ENCODE measurements at places on chromosomes 3 and 15.

- no peak for DNase-seq
Measured at GRCh38 chr3:10926811-10927521, 65.6 kb upstream of the SLC6A1 start.

DNA sequence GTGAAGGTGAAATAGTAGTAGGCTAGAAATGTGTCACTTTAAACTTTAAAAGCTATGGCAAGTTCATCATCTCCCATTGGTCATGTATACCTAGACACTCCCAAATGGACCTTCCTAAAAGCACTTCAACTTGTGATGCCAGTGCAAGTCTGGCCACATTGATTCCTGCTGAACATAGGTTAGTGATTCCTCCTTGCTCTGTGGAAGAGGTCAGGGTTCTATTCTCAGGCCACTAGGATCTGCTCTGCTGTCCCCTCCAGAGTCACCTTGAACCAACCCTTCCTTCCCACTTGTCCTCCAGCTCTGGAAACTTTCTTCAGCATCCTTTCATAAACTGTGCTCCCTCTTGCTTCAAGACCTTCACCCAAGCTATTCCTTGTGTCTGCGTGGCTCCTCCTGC lies 301.7 kb downstream of the RPLP1 start:
- no peak for DNase-seq

- no peak for DNase-seq
Measured at GRCh38 chr3:197249542-197249941, 48.9 kb downstream of the DLG1 start.

GRCh38 chr15:52200831-52201365 lies 9.7 kb upstream of the GNB5 start:
- no peak for DNase-seq

- DNase-seq: no peak
Measured at GRCh38 chr15:101810876-101811275, 1.1 kb upstream of the OR4F15 start.

- no peak for DNase-seq
Measured at GRCh38 chr15:80217327-80217900, 34.6 kb downstream of the CTXND1 start.

GRCh38 chr3:123026565-123027291 lies 835 bp downstream of the SEMA5B start:
- no peak for DNase-seq

- no peak for DNase-seq
Measured at GRCh38 chr3:42982645-42983412, 3.7 kb downstream of the GASK1A start.

DNA sequence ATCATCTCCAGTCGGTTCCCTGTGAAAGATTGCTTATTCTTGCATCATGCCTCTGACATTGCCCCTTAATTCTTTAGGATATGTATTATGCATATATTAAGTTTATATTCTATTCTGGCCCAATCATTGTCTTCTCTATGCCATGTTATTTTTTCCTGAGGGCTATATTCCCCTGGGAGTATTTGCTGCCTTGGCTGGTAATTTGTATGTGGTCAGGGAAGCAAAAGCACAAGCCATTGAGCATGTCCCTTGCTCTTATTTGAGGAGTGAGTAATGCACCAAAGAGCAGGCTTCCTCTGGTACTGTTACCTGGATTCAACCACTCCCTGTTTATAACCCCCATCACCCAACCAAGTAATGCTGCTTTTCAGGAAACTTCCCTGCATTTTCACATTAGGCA lies 36.3 kb downstream of the STAC start:
- DNase-seq: no peak

GRCh38 chr3:127196466-127197299 lies 3.8 kb downstream of the PRR23E start:
- DNase-seq: no peak

GRCh38 chr3:46163556-46164041 lies 44.5 kb downstream of the CCR1 start:
- no peak for DNase-seq

DNA sequence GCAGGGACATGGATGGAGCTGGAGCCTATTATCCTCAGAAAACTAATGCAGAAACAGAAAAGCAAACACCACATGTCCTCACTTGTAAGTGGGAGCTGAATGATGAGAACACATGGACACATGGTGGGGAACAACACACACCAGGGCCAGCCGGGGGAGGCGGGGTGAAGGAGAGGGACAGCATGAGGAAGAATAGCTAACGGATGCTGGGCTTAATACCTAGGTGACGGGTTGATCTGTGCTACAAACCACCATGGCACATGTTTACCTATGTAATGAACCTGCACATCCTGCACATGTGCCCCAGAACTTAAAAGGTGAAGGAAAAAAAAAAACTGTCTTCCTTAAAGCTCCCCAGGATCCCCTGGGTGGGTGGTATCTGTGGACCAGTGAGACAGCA lies 87.1 kb downstream of the ADAMTS17 start:
- DNase-seq: no peak

DNA sequence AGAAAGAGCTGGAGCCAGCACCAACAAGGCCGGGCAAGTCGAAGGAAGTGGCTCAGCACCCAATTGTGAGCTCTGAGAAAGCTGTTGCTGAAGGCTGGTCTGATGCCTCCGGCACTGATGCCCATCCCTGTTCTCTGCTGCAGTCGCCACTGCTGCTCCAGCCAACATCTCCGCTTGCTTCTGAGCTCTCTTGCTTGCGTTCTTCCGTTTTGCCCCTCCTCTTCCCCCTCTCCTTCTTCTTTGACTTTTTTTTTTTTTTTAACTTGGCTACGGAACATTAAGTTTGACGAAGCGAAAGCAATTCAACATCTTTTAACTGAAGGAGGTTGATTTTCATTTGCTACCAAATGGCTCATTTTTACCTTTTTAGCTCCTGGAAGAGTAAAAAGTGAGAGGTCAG lies 442.9 kb downstream of the MCTP2 start:
- DNase-seq: no peak

- no peak for DNase-seq
Measured at GRCh38 chr3:45003859-45004258, 22.2 kb upstream of the CLEC3B start.

DNA sequence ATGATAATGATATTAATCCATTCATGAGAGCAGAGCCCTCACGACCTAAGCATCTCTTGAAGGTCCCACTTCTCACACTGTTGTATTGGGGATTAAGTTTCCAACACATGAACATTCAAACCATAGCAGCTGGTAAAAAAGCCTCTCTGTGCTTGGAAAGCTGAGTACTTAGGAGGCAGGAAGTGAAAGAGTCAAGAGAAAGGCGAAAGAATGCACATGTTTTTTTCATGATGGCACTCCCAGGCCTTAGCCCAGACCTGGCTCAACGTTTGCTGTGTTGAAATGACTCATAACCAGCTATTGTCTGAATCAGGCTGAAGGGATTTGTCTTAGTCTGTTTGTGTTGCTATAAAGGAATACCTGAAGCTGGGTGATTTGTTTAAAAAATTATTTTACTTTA lies 84.4 kb upstream of the RGMA start:
- no peak for DNase-seq

- no peak for DNase-seq
Measured at GRCh38 chr3:13892304-13892703, 12.4 kb upstream of the WNT7A start.

GRCh38 chr3:132343018-132343612 lies 25.9 kb downstream of the ACP3 start:
- DNase-seq: peak; percentile 11

DNA sequence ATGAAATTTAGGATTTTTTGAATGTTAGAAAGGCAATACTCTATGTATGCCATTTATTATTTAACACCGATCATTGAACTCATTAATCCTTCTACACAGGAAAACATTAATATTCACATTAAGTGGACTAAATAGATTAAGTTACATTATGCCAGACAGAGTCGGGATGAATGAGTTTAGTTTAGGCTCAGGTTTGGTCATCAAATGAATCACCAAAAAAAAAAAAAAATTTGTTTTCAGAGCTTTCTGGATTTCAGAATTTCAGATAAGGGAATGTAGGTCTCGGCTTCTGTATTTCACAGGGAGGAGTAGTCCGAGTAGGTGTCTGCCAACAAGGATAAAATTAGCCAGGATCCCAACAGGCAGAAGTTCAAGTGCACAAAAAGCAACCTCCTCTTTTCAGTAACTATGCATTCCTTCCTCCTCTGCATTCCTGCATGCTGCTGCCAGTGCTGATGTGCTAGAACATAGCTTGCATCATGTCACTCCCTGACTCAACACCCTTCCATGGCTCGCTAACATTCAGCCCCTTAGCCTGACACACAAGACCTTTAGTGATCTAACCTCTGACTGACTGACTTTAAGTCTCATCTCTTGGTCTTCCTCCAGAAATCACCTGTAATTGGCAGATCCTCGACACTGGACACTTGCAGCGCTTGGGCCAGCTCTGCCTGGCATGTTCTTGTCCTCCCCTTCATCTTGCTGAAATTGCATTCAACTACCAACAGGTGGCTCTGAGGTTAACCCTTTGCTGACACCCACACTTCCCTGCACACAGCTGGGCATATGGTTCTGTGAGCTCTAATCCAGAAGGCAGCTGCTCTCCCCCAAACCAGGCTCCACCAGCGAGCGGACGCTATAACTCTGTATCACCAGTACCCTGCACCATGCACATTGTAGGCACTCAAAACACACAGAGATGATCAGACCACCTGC lies 145.4 kb upstream of the PROK2 start:
- no peak for DNase-seq

DNA sequence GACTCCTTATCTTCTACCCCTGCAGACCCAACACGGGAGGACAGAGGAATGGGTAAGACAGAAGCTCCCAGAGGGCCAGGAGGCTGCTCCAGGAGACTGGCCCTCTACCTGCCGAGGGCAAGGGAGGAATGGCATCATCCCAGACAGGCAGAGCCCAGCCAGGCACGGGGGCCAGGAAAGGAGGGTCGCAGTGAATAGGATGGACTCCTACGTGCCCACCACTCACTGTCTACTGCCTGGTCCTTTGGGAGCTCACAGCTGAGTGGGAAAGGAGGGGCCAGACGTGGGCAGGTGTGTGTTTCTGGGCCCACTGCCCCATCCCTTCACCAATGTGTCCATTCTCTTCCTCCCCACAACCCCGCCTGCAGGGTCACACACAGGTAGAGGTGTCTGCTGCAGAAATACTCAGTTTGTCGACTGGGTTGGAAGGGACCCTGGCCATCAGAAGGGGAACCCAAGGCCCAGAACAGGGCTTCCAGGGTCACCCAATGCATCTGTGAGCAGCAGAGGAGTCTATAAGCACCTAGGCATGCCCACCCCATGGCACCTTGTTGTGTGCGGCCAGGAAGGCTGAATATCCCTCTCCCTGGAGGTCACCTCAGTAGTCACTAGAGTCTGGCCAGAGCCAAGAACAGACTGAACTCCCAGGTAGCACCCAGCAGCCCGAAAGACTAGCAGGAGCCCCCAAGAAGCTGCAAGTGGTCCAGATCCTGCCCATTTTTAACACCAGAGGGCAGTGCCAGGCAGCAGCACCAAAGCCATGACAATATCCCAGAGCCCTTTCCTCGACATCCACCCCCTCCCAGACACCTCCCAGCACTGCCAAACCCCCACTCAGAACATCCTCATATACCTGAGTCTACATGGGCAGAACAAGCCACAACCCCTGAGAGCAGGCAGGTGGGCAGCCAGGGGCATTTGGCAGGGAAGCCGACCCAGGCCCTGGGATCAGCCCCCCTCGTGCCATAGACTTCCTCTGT lies 24.0 kb downstream of the TKT start:
- DNase-seq: no peak

- peak; percentile 15 for DNase-seq
Measured at GRCh38 chr3:159828542-159828943, 160.1 kb upstream of the IL12A start.

GRCh38 chr3:96622878-96623277 lies 191.5 kb upstream of the EPHA6 start:
- no peak for DNase-seq

DNA sequence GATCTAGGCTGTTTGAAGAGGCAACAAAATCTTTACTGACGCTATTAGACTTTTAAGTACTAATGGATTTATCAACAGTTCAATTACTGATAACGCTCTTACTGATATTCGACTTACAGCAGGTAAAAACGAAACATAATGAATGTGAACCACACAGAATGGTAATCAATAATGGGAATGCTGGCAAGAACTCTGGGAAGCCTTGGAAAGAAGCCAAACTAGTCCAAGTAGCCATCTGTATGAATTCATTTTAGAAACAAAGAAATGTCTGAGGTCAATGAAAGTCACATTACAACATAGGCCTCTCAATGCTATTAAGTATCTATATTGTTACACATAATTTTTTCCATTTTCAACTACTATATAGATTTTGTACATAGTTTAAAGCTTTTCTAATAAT lies 130.0 kb downstream of the DMXL2 start:
- DNase-seq: no peak

- DNase-seq: no peak
Measured at GRCh38 chr3:35335703-35336102, 303.6 kb upstream of the ARPP21 start.

GRCh38 chr3:123386477-123387040 lies 62.3 kb downstream of the ADCY5 start:
- no peak for DNase-seq

DNA sequence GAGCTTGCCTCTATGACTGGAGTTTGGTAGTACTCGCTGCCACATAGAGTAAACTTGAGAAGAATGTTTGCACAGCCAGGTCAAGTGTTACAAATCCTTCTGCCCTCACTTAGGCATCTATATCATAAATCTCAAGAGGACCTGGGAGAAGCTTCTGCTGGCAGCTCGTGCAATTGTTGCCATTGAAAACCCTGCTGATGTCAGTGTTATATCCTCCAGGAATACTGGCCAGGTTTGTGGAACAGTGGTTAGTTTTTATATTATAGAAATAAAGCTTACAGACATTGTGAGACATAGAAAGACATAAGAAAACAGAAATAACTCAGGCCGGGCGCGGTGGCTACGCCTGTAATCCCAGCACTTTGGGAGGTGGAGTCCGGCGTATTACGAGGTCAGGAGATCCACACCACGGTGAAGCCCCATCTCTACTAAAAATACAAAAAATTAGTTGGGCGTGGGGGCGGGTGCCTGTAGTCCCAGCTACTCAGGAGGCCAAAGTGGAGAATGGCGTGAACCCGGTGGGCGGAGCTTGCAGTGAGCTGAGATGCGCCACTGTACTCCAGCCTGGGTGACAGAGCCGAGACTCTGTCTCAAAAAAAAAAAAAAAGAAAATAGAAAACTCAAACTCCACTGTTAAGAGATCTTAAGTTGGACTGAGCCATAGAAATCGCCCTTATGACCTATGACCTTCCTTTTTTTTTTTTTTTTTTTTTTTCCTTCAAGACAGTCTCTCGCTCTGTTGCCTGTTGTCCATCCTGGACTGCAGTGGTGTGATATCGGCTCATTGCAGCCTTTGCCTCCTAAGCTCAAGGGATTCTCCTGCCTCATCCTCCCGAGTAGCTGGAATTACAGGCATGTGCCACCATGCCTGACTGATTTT lies 2.2 kb downstream of the RPSA start:
- no peak for DNase-seq

GRCh38 chr15:74565381-74566085 lies 24.5 kb downstream of the ARID3B start:
- DNase-seq: no peak

DNA sequence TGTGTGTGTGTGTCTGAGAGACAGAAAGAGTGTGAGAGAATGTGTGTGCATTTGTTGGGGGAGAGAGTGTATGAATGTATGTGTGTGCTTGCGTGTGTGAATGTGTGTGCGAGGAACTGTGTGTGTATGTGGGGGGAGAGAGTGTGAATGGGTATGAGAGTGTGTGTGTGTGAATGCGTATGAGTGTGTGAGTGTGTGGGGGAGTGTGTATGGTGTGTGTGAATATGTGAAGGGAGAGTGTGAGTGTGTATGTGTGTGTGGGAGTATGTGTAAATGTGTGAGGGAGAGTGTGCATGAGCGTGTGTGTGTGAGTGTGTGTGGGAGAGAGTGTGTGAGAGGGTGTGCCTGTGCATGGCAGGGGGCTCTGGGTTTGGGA lies 79.8 kb upstream of the ABHD17C start:
- DNase-seq: no peak
